Sigmoid colon (tissue), 7 donors: ENCODE measurements at places on chromosomes 7 and 10. TPM values are rescaled to one million over a fixed set of nuclear protein-coding genes. Genes with fewer than 3 reads are reported as not detected.

DNA sequence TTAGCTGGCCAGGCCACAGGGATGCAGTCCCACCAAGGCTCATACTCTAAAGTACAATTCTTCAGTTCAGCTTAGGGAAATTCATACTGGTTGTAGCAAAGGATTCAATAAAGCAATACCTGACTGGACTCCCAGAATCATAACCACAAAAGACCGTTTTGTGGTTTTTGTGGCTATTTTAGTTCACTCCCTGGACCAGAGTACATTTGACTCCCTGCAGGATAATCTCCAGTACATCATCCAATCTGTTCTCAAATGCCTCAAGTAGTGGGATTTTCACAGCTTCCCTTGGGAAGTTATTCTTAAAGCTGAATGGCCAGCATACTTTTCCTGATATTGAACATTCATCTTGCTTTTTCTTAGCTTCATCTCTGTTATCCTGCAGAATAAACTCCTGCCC, 29.3 kb upstream of the YAE1 start:
- H3K4me1 ChIP-seq = no peaks in the 10 kb centered on the region
- H3K36me3 ChIP-seq = no peaks in the 10 kb centered on the region
- no peak for DNase-seq
- no peak overlapping the region for H3K4me3 ChIP-seq
- H3K27me3 ChIP-seq = no peaks in the 10 kb centered on the region
- H3K27ac ChIP-seq = no peak overlapping the region

DNA sequence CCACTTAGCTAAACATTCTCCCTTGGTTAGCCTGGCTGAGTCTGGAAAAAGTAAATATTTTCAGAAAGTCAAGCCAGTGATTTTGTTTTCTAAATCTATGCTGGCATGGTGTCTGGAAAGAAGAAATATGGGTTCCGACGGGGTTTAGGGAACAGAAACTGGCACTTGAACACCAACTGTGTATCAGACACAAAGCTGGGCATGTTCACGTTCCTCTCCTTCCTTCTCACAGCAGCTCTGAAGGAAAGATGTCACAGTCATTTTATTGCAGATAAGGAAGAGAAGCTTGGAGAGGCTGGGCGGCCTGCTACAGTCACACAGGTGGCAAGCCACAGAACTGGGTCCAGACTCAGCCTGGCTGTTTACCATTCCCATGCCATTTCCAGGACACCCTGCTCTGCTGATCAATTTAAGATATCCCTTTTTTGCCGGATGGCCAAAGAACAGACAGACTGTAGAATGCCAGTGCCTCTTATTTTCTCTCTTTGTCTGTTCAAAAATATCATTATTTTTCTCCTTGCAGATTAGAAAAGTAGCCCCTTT, 118.8 kb downstream of the HERPUD2 start:
- DNase-seq = no peak
- H3K27me3 ChIP-seq = no peaks in the 10 kb centered on the region
- H3K4me1 ChIP-seq = no peaks in the 10 kb centered on the region
- no peaks in the 10 kb centered on the region for H3K36me3 ChIP-seq
- H3K27ac ChIP-seq = no peak overlapping the region
- no peak overlapping the region for H3K4me3 ChIP-seq

DNA sequence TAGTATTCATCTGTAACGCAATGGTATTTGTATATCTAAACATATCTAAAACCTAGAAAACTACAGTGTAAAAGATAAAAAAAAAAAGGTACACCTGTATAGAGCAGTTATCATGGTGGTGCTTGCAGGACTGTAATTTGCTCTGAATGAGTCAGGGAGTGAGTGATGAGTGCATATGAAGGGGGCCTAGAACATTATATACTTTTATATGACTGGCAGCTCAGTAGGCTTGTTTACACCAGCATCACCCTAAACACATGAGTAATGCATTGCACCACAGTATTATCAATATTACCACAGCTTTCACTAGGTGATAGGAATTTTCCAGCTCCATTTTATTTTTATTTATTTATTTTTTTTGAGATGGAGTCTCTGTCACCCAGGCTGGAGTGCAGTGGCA, 40.8 kb downstream of the TRIM24 start:
- no peaks in the 10 kb centered on the region for H3K27me3 ChIP-seq
- no peak overlapping the region for H3K4me3 ChIP-seq
- H3K4me1 ChIP-seq = no peaks in the 10 kb centered on the region

DNA sequence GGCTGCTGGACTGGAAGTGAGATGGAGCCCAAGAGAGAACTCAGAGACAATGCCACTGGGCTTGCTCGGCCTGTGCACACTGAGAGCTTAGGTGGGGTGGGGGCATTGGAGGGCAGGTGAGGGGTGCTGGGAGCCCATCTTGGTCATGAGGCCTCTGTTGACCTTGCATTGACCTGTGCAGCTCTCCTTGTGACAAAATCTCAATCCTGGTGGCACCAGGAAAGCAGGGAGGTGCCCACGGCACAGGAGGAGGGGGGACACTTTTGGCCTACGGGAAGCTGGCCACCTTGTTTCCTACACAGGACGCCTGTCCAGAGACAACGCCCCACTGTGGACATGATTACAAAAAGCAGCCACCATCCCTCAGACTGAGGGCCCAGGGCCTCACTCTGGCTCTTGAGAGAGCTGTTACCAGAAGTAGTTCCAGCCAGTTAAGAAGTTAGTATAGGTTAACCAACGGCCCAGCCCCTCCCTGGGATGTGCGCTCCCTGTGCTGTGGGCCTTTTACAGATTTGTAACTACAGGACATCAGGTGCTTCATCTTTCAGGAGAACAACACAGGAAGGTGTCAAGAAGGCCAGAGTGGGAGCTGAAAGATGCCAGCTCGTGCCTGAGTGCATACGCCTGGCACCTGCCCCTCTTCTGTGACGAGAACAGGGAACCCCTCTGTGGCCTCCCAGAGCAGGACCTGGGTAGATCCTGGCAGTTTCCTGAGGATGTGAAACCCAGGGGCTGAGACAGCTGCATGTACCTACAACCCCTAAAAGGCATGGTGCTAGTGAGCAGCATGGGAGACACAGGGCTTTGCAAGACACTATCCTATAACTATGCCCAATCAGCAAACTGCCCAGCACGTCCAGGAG, 10.3 kb downstream of the PKD1L1 start:
- no peak for DNase-seq
- H3K4me1 ChIP-seq = no peaks in the 10 kb centered on the region
- no peaks in the 10 kb centered on the region for H3K36me3 ChIP-seq
- H3K27me3 ChIP-seq = no peaks in the 10 kb centered on the region
- H3K4me3 ChIP-seq = no peak overlapping the region
- no peak overlapping the region for H3K27ac ChIP-seq

- H3K4me3 ChIP-seq = no peak overlapping the region
- DNase-seq = no peak
- H3K27me3 ChIP-seq = no peaks in the 10 kb centered on the region
- H3K4me1 ChIP-seq = no peaks in the 10 kb centered on the region
Observed at GRCh38 chr10:51760864-51761640, 61.7 kb upstream of the CSTF2T start.

DNA sequence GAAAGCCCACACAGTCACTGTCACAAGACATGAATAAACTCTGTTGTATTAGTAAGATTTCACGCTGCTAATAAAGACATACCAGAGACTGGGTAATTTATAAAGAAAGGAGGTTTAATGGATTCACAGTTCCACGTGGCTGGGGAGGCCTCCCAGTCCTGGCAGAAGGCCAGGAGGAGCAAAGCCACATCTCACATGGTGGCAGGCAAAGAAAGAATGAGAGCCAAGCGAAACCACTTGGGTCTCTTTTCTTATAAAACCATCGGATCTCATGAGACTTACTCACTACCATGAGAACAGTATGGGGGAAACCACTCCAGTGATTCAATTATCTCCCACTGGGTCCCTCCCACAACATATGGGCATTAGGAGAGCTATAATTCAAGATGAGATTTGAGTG, 110.2 kb downstream of the ST8SIA6 start:
- H3K4me1 ChIP-seq = peaks cover 11% of the 10 kb centered on the region
- DNase-seq = no peak
- H3K27ac ChIP-seq = no peak overlapping the region
- H3K36me3 ChIP-seq = no peaks in the 10 kb centered on the region
- no peaks in the 10 kb centered on the region for H3K27me3 ChIP-seq

DNA sequence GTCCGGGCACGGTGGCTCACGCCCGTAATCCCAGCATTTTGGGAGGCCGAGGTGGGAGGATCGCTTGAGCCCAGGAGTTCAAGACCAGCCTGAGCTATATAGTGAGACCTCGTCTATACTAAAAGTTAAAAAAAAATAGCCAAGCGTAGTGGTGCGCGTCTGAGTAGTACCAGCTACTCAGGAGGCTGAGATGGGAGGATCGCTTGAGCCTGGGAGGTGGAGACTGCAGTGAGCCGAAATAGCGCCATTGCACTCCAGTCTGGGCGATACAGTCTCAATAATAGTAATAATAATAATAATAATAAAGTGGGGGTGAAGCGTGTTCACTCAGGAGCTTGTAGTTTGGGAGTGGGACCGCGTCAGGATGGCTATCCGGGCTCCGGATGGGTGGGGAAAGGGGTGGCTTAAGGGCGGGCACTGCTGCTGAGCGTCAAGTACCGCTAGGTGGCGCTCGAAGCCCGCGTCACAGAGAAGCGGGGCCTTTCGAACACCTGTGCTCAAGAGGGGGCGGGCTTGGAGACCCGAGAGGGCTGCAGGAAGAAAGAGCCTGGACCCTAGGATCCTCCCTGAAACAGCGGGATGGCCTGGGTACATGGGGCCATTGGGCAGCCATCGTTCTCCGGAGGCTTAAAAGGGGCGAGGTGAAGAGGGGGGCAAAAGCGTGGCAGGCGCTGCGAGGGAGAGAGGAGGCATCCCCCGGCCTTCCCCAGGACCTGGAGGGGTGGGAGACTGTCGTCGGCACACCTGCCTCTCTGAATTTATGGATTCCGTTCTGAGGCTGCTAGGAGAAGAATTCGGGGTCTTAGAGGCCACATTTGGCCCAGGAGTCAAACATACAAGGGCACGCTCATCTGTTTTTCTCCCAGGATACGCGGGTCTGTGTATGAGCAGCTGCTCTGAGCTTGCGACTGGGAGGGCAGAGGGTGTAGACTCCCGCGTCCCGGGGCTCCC, 14.5 kb downstream of the LBX1 start:
- H3K27me3 ChIP-seq = peaks cover 55% of the 10 kb centered on the region
- no peaks in the 10 kb centered on the region for H3K4me1 ChIP-seq
- no peak overlapping the region for H3K27ac ChIP-seq

- DNase-seq = peak; percentile 61
- H3K27ac ChIP-seq = no peak overlapping the region
- peaks cover 28% of the 10 kb centered on the region for H3K4me1 ChIP-seq
- no peaks in the 10 kb centered on the region for H3K36me3 ChIP-seq
- H3K4me3 ChIP-seq = no peak overlapping the region
Observed at GRCh38 chr10:5534051-5534821, 9.5 kb downstream of the CALML3 start.

LRRTM3 gene
- 0.16 TPM for total RNA-seq

MDH2 gene
- total RNA-seq = 73.1 TPM

HMX2 gene
- 0.55 TPM for total RNA-seq
